Upper lobe of left lung (tissue), 6 donors: ENCODE measurements at places on chromosomes 5 and 9. TPM values are rescaled to one million over a fixed set of nuclear protein-coding genes. Genes with fewer than 3 reads are reported as not detected.

DNA sequence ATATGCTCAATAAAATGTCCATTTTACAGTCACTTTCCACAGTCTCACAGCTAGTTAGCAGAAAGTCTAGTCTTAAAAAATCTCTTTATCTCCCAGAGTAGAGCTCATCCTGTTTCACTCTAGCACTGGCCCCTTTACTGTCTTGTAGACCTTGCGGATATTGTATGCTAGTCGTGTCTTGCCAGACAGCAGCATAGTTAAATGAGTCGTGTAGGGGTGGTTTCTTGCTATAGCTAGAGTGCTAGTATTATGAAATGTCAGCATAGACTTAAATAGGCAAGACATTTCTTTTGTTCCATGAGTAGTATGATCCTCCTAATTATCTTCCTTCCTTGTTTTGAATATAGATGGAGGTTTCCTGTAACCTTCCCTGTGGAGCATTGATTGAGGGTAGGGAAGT is 77.4 kb downstream of the C7 start:
- peaks cover 10% of the 10 kb centered on the region for H3K4me1 ChIP-seq
- DNase-seq = no peak
- H3K27me3 ChIP-seq = no peaks in the 10 kb centered on the region
- H3K27ac ChIP-seq = no peak overlapping the region
- H3K4me3 ChIP-seq = no peak overlapping the region
- H3K36me3 ChIP-seq = no peaks in the 10 kb centered on the region

DNA sequence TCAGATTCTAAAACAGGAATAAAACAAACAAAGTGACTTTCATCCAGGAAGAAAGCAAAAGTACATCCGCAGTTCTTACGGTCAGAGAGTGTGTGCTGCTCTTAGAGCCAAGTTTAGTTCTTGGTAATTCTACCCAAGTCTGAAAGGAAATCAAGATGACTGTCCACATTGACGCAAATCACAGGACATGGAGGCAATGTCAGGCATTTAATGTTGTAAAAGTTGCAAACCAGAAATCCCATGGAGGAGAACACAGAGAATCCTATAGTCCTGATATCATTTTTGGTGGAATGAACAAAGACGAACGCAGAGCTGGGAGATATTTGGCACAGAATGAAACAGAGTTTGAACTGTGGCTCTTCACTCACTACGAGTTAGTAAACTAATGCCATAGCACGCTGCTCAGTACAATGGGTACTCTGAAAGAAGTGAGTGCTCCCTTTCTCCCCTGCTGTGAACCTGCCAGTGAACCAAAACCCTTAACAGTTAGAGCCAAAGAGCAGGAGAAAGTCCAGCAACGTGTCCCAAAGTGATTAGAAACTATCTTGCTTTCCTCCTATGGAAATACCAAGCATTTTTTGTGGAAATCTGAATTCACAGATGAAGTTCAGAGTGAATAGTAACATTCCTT is 74.3 kb downstream of the MUSK start:
- H3K27me3 ChIP-seq = no peaks in the 10 kb centered on the region
- H3K27ac ChIP-seq = peak overlapping the region; percentile 62
- no peaks in the 10 kb centered on the region for H3K36me3 ChIP-seq
- DNase-seq = no peak

DNA sequence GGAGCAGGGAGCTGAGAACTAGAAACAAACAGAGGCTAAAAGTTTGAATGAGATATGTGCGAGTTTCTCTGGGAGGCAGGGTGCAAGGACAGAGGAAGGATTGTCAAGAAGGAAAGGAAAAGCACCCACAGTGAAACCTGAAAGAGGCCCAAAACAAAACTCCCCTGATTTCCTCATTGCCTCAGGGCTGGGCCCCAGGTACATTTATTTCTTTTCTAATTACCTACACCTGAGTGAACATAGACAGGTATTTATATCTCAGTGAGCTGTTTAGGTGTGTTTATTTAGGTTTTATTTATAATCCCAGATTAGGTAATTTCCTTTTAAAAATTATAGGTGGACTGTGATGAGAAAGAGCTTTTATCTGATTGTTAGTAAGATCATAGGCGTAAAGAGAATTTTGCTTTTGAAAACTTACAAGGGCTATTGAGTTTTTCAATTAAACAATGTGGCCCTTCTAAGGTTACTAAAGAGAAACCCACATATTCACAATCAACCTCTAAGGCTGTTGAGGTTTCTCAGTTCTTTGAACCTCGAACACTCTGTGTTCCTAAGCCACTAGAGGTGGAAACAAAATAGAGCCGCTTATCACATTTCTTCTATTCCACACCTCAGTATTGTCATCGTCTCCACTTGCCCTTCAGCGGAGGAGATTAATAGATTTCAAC is 344.8 kb downstream of the ZNF608 start:
- peak overlapping the region; percentile 74 for H3K27ac ChIP-seq
- no peaks in the 10 kb centered on the region for H3K27me3 ChIP-seq
- no peak overlapping the region for H3K4me3 ChIP-seq
- no peaks in the 10 kb centered on the region for H3K36me3 ChIP-seq

GRCh38 chr5:74352256-74352655 is 288.3 kb downstream of the ENC1 start:
- no peak overlapping the region for H3K27ac ChIP-seq
- no peak for DNase-seq
- no peaks in the 10 kb centered on the region for H3K36me3 ChIP-seq
- no peaks in the 10 kb centered on the region for H3K4me1 ChIP-seq
- H3K4me3 ChIP-seq = no peak overlapping the region

DNA sequence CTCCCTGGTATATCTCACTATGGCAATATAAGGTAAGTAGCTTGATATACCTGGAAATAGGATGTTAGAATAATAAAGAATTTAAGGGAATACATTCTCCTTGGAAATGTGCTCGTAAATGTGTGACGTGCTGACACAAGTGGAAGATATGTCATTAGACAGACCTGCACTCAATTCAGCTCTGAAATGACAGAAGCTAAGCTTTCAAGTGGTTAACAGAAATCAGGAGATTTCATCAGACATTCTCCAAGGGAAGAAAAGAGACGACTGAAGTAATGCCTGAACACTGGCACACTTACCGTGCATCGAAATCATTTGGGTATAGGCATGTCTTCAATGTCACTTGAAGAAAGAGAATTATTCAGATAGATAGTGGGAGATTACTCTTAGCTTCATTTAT is 933.3 kb upstream of the CTNND2 start:
- H3K27me3 ChIP-seq = no peaks in the 10 kb centered on the region
- no peak overlapping the region for H3K27ac ChIP-seq
- no peak for DNase-seq
- H3K4me1 ChIP-seq = no peaks in the 10 kb centered on the region

GRCh38 chr5:149409268-149409948 is 30.3 kb upstream of the IL17B start:
- DNase-seq = no peak
- peak overlapping the region; percentile 51 for H3K4me3 ChIP-seq
- no peaks in the 10 kb centered on the region for H3K36me3 ChIP-seq
- H3K27ac ChIP-seq = peak overlapping the region; percentile 85
- no peaks in the 10 kb centered on the region for H3K4me1 ChIP-seq

- H3K4me3 ChIP-seq = no peak overlapping the region
- DNase-seq = no peak
- no peaks in the 10 kb centered on the region for H3K4me1 ChIP-seq
Measured at GRCh38 chr9:15738011-15738410, 185.2 kb downstream of the CCDC171 start.

GRCh38 chr5:170623576-170624181 is 119.9 kb downstream of the KCNIP1 start:
- H3K4me3 ChIP-seq = no peak overlapping the region
- no peaks in the 10 kb centered on the region for H3K36me3 ChIP-seq
- no peaks in the 10 kb centered on the region for H3K4me1 ChIP-seq
- H3K27me3 ChIP-seq = no peaks in the 10 kb centered on the region
- no peak for DNase-seq

- no peak for DNase-seq
- no peaks in the 10 kb centered on the region for H3K36me3 ChIP-seq
- no peak overlapping the region for H3K27ac ChIP-seq
- no peaks in the 10 kb centered on the region for H3K27me3 ChIP-seq
- no peaks in the 10 kb centered on the region for H3K4me1 ChIP-seq
Measured at GRCh38 chr5:9789777-9790176, 159.6 kb upstream of the TAS2R1 start.

GRCh38 chr5:181167814-181168488 is 20.6 kb downstream of the OR2V2 start:
- H3K27me3 ChIP-seq = peaks cover 30% of the 10 kb centered on the region
- H3K36me3 ChIP-seq = no peaks in the 10 kb centered on the region
- no peak overlapping the region for H3K4me3 ChIP-seq
- H3K27ac ChIP-seq = no peak overlapping the region
- no peak for DNase-seq

SPATA31E1 gene
- total RNA-seq = not detected

IL3 gene
- total RNA-seq = not detected

GRCh38 chr9:2603621-2604020 is 18.0 kb upstream of the VLDLR start:
- no peak overlapping the region for H3K4me3 ChIP-seq
- no peak for DNase-seq
- no peaks in the 10 kb centered on the region for H3K36me3 ChIP-seq
- no peak overlapping the region for H3K27ac ChIP-seq
- H3K27me3 ChIP-seq = no peaks in the 10 kb centered on the region

TRAF1 gene
- total RNA-seq = 6.5 TPM
